ENCODE measurements at places on chromosomes 1 and 21. TPM values are rescaled to one million over a fixed set of nuclear protein-coding genes. Genes with fewer than 3 reads are reported as not detected.

Gene KRTAP12-2
- not detected for total RNA-seq

Gene FABP3
- total RNA-seq, result 0.42 TPM

Gene RSPH1
- total RNA-seq, result 0.23 TPM

Gene SPRR2A
- 8.3 TPM for total RNA-seq

Gene PCNT
- total RNA-seq, result 17.8 TPM

Data from airway epithelial cell (primary cell).